Activated CD8-positive, alpha-beta memory T cell treated with anti-CD3 and anti-CD28 coated beads for 1 hour (primary cell): ENCODE measurements at places on chromosomes 11 and 22.

DNA sequence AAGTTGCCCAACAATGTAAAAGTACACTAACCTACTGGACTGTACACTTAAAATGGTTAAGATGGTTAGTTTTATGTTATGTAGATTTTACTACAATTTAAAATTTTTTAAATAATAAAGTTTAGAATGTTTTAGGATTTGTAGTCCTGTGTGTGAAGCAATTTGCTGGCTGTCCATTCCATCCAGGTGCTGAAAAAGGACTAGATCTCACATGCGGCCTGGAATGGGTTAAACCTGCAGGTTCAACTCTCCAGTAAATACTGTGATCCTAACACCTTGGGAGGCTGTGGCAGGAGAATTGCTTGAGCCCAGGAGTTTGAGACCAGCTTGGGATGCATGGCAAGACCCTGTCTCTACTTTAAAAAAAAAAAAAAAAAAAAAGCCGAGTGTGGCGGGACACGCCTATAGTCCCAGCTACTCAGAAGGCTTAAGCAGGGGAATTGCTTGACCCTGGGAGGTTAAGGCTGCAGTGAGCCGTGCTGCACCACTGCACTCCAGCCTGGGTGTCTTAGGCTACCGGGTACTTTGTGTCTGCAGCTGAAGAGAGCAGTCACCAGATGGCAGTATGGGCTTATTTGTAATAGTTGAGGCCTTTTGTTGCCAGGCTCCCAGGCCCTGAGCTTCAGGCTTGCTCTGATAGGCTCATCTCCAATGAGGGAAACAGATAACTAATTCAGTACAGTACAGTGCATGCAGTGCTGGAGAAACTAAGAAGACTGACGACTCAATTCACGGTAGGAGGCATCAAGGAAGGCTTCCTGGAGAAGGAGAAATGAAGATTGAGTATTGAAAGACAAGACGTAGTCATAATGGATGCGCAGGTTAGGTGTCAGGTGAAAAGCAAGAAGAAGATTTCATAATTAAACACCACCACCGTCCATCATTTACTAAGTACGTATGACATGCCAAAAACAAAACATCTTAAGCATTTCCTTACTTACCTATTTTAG, 64.7 kb upstream of the ASPHD2 start:
- peak; percentile 4 for DNase-seq

GRCh38 chr11:35330931-35331330, 88.4 kb downstream of the SLC1A2 start:
- peak; percentile 19 for DNase-seq

DNA sequence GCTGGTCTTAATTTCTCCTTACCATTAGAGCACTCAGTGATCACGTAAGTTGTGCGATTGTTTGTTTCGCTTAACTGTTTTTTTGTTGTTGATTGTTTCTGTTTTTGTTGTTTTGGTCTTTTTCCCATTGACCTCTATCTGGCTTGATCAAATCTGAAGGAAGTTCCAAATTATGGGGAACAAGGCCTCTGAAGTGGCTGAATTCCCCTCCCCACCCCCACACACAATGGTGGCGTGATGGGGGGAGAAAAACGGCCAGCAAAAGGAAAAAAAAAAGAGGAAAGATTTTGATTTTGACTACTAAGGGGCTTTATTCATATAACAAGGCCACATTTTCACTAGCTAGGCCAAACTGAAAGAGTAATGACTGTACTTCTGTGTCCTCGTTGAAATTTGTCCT, 53.6 kb downstream of the OSBPL5 start:
- no peak for DNase-seq

DNA sequence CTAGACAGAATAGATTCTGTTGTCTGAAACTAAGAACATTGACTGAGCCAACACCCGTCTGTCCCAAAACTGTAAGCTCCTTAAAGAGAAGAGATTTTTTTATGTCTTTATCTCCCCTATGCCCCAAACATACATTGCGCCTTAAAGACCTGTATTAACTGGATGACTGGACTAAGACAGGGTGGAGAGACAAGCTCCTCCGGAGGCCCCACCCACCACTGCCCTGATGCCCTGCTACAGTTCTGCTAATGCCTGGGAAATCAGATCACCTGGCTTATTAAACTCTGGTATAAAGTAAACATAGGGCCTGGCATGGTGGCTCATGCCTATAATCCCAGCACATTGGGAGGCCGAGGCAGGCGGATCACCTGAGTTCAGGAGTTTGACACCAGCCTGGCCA, 203.7 kb downstream of the TENM4 start:
- DNase-seq = no peak

DNA sequence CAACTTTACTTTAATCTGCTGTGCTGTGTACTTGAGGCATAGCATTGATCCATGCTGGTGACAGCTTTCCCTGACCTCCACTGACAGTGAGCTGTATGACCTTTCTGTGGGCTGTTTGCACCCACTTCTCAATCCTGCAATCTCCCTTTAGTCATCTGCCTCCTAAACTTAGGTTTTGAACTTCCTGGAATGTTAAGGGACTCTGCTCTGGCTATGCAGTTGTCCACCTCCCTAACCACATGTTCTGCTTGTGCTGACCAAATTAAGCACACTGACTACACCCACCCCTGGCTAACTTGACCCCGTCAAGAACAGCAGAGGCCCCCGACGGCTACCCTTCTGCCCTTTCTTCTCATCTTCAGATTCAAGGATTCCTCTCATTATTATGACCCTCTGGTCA, 89.1 kb upstream of the NTM start:
- DNase-seq = no peak

DNA sequence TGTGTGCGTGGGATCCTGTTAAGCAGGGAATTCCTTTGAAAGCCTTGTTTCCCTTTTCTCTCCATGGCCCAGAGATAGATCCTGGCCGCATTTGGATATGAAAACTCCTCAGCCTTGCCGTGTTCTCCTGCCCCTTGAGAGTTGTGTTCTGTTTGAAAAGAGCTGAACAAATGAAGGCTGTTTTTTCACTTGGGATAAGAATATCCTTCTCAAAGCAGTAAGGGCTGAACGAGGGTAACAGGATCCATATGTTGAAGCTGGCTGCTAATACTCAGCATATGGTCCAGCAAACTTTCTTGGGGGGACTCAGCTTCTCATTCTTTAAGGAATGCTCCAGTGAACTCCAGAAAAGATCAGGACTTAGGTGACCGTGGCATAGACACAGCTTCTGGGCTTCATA, 114.5 kb upstream of the TTC12 start:
- no peak for DNase-seq

DNA sequence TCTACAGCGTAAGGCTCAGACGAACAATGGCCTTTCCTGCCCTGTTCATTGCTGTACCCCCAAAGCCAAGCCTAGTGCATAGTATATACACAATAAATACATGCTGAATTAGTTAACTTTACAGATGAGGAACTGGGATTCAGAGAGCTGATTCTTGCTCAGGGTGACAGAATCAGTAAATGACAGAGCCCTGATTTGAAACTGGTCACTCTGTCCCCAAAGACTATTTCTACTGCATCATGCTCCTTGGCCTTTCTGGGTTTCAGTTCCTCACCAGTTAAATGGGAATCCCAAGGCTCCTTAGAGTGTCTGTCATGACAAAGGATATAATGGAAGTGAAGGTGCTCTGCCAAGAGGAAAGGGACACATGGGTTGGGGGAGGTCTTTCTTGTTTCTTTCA, 50.5 kb upstream of the TSKU start:
- DNase-seq = no peak

DNA sequence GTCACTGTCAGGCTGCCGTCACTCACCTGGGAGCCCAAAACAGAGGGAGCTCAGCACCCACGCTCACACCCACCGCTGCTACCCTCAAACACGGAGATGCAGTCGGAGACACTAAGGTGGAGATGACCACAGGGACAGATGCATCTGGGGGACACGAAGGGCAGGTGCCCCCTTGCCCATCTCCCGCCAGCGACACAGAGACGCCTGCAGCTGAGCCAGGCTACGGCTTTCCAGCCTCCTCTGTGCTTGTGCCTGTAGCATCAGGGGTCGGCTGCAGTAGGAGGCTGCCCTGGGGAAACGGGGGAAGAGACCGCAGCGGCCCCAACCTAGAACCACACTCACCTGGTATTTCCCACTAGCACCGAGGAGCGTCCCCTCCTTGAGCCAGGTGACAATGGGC, 19.3 kb downstream of the IGSF9B start:
- no peak for DNase-seq
